ENCODE measurements at places on chromosomes 3 and 15. TPM values are rescaled to one million over a fixed set of nuclear protein-coding genes. Genes with fewer than 3 reads are reported as not detected.

Gene IGSF11
- total RNA-seq: 0.66 TPM

DNA sequence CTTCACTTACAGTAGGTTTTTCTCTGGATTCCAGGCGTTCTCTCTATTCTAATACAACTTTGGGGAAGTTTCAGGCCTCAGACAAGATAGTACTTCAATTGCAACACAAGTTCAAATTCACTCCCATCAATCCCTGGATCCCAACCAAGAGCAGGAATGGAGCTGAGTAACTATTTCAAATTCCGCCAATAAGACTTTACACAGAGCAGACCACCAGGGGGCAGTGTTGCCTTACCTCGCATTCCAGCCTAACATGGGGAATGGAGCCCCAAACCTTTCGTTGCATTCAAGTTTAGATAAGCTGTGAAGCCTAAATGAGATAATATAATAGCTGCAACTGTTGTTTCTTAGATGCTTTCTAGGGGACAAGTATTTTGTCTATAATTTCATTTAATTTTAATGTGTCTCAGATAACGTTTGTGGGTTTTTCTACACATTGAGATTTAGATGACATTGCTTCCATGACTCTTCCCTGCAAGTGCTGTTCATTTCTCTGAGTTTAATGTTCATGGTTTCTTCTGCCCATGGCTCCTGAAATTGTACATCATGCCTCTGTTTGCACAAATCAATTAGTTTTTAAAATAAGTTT is 186.7 kb downstream of the NSUN3 start:
- peak; percentile 81 for DNase-seq

- no peak for DNase-seq
Observed at GRCh38 chr3:61947456-61947855, 386.1 kb downstream of the PTPRG start.

- DNase-seq: no peak
Observed at GRCh38 chr3:143266511-143266910, 146.9 kb downstream of the CHST2 start.

DNA sequence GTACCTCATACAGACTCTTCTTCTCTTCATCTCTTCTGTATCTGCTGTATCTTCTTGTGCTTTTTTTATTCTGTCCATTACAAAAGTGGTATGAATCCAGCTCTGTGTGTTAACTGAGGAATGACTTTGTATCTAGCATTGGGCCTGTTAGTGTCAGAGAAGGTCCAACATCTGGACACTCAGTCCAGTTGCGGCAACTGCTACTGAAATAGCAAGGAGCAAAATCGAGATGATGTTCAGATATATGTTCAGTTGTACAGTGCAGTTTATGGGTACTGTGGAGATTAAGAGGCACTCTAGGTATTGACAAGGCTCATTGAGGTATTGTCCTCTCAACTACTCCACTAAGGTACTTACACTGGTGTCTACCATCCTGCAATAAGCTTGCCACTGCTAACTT is 42.6 kb downstream of the KLHDC8B start:
- DNase-seq: no peak

GRCh38 chr3:192262001-192262400 is 465.3 kb downstream of the FGF12 start:
- no peak for DNase-seq

GRCh38 chr3:161851941-161852566 is 355.4 kb downstream of the OTOL1 start:
- peak; percentile 87 for DNase-seq

DNA sequence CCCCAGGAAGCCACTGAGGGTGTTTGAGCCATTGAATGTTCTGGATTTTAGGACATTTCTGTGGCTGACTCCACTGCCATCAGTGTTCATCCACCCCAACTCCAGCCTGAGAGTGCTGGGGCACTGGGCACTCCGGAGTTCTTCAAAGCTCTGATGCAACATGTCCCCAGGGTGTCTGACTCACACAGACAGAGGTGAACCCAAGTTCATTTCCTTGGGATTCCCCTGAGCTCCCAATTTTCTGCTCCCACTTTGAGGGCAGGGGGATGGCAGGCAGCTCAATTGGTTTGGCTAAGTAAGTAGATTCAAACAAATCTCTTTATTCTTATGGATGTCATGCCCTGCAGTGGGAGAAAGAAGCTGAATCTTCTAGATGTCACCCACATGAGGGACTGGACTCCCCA is 2.2 kb downstream of the STRA6 start:
- DNase-seq: peak; percentile 80

DNA sequence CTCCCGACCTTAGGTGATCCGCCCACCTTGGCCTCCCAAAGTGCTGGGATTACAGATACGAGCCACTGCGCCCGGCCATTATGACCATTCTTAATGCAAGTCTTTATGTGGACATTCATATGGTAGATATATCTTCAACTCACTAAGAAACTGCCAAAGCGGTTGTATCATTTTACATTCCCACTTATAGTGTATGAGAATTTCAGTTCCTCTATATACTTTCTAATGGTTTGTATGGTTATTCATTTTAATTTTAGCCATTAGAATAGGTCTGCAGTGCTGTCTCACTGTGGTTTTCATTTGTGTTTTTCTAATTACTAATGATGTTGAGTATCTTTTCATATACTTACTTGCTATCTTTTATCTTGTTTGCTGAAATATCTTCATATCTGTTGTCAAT is 32.5 kb downstream of the TCF12 start:
- no peak for DNase-seq

GRCh38 chr3:59605944-59606534 is 556.2 kb upstream of the CFAP20DC start:
- DNase-seq: no peak

Data from PC-3 (cell line).